Stimulated activated CD4-positive, alpha-beta T cell treated with anti-CD3 and anti-CD28 coated beads, Interleukin-12 subunit alpha, Interleukin-12 subunit beta, amount 100 ng/mL, for 24 hours (primary cell): ENCODE measurements at places on chromosomes 16 and 17.

DNA sequence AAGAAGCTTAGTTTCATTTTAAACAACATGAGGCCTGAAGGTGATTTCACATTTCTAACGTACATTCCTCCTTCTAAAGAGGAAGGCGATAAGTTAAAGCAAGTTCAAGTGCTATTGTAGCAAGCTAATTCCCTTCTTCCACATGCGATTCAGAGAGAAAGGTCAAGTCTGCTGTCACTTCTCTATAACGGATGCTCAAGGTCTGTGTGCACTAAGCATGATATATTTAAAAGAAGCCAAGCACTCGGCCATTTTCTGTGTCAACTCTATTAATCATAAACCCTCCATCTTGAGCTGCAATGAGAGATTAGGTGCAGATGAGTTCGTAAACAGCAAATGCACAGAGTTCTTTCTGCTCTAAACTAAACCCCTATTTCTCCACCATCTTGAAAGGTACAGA is 568.8 kb upstream of the ZFHX3 start:
- DNase-seq: no peak

GRCh38 chr17:44655983-44656710 is at the start of gene MEIOC:
MEIOC (plus strand) TSS chr17:44656468; CDS start chr17:44656614, 146 bp downstream.
- DNase-seq: no peak

- no peak for DNase-seq
Observed at GRCh38 chr17:73495641-73496040, 148.6 kb downstream of the SDK2 start.

GRCh38 chr17:36205637-36206485 is 5.0 kb upstream of the CCL4L2 start:
- no peak for DNase-seq

GRCh38 chr16:1122398-1122765 is 26.3 kb upstream of the C1QTNF8 start:
- no peak for DNase-seq

DNA sequence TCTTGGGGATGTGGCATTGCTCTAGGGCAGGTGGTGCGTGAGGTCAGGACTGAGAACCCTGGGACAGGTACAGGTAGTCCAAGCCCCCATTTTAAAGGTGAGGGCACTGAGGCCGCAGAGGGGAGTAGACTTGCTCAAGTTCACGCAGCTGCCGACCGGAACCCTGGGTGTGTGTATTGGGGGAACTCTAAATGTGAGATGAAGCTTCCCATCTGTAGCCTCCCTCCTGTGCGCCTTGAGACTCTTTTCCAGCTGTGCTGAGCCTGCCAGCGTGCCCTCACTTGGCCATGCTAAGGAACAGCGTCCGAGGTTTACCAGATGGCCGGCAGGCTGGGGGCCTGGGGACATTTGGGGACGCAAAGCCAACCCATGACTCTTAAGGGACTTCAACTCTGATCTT is 79.0 kb upstream of the CDC42EP4 start:
- no peak for DNase-seq

DNA sequence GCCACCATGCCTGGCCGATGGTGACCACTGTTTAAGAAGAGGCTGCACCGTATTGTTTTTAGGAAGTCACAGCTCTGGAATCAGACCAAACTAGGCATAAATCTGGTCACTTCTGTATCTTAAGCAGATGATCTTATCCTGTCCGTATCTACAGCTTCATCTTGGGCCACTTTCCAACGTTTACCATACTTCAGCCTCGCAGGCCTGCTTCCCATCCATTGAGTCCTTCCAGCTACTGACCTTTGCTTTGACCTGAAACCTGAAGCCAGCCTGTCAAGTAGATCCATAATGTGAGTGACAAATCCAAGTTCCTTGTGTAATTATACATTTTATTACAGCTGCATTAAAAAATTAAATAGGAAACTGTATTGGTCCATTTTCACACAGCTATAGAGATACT is 1033.0 kb downstream of the CDH11 start:
- DNase-seq: no peak

DNA sequence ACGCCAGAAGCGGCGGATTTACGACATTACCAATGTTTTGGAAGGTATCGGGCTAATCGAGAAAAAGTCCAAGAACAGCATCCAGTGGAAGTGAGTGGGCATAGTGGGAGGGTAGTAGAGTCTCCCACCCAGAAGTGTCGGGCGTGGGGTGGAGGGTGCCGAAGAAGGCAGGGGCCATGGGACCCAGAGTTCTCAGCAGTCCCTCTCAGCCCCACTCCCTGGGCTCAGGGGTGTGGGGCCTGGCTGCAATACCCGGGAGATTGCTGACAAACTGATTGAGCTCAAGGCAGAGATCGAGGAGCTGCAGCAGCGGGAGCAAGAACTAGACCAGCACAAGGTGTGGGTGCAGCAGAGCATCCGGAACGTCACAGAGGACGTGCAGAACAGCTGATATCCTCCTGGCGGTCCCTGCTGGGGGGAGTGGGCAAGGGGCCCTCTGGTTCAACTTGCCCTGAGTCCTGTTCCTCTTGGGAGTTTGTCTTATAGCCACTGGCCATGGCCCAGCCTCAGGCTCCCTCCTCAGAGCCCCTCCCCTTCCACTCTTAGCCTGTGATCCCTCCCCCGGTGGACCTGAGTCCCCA is 916 bp downstream of the E2F4 start:
- no peak for DNase-seq

GRCh38 chr17:45935710-45936509 is 41.6 kb downstream of the MAPT start:
- no peak for DNase-seq

GRCh38 chr17:59510611-59511010 is 54.8 kb upstream of the DHX40 start:
- no peak for DNase-seq

DNA sequence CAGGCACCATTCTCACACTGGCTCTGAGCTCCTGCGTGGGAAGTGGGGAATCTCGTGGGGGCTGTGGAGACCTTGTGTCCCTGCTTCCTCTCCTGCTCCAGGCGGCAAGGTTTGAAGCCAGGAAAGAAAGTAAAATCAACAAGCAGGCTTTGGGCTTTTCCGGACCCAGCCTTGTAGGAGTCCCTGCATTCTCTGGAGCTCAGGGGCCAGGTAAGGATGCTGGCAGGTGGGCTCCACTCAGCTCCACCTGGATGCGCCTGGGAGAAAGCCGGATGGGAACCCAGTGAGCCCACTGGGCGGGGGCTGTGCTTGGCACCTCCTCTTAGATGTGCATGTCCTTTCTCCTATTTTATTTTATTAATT is 362.5 kb downstream of the SEC14L1 start:
- no peak for DNase-seq

GRCh38 chr17:4233668-4234258 is 30.0 kb downstream of the ANKFY1 start:
- no peak for DNase-seq

DNA sequence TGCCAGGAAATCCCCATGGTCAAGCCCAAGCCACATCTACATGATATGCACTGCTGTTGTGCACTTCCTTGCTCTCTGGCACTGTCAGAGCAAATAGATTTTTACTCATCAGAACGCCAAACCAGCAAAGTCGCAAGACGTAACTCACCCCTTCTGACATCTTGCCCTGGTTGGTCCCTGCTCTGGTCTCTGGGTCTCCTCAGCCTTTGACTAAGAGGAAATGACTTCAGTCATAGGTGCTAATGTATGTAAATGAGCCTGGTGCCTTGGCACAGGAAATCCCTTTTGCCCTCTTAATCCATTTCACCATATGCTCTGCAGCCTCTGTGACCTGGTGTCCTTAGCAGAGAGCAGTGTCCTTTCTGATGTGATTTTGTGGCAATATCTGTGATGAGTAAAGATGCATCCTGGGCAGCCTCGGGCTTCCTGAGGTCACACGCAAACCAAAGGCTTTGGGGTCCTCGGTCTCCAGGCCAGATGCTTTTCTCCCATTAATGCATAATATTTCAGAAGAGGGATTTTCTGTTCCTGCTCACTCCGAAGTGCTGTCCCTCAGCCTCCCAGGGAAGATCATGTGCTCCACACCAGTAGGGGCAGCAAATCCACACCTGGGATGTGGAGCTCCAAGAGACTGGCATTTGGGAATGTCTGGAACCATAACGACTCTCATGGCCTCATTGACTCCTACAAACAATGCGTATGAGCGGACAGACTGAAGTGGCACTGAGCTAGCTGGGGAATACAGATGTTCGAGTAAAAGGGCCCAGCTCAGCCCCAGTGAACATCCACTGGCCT is 66.9 kb downstream of the GP2 start:
- DNase-seq: no peak

- DNase-seq: peak; percentile 5
Observed at GRCh38 chr17:55421179-55421934, at the start of gene MMD. MMD (minus strand) TSS chr17:55421835; CDS start chr17:55421695, 140 bp downstream.

DNA sequence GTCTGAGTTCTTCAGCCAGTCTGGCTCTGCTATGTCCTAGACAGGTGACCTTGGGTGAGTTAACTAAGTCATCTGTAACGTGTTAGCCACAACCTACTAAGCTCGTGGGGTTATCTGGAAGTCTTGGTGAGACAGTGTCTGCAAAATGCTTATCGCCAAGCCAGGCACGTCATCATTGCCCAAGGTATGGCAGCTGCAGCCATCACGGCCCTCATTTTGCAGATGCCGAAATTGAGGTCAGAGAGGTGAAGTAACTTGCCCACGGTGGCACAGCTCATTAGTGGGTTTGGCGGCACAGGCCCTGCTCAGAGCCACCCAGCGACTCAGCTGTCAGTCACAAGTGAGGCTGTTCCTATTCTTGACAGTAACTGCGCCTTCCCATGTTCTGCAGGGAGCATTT is 79.8 kb downstream of the CMIP start:
- no peak for DNase-seq

GRCh38 chr16:24685539-24686432 is 43.7 kb upstream of the TNRC6A start:
- no peak for DNase-seq

- DNase-seq: no peak
Observed at GRCh38 chr17:76369804-76370203, 14.6 kb upstream of the SPHK1 start.

- DNase-seq: no peak
Observed at GRCh38 chr17:81271226-81271625, 23.9 kb downstream of the SLC38A10 start.

DNA sequence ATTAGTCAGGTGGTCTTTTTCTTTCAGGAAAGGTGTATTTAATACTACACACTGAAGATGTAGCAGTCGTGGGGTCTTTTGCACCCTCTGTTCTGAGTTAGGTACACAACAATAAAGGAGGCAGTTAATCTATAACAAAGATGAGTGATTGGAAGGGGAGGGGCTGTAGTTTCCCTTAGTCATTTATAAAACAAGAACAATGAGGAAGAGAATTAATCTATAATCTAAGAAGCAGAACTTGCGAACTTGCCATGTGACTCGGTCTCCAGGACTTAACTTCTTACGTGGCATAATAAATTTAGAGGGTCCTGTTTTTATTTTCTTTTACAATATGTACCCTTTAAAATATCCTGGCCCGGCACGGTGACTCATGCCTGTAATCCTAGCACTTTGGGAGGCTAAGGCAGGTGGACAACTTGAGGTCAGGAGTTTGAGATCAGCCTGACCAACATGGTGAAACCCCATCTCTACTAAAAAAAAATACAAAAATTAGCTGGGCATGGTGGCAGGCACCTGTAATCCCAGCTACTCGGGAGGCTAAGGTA is 8.6 kb upstream of the APPBP2 start:
- no peak for DNase-seq

DNA sequence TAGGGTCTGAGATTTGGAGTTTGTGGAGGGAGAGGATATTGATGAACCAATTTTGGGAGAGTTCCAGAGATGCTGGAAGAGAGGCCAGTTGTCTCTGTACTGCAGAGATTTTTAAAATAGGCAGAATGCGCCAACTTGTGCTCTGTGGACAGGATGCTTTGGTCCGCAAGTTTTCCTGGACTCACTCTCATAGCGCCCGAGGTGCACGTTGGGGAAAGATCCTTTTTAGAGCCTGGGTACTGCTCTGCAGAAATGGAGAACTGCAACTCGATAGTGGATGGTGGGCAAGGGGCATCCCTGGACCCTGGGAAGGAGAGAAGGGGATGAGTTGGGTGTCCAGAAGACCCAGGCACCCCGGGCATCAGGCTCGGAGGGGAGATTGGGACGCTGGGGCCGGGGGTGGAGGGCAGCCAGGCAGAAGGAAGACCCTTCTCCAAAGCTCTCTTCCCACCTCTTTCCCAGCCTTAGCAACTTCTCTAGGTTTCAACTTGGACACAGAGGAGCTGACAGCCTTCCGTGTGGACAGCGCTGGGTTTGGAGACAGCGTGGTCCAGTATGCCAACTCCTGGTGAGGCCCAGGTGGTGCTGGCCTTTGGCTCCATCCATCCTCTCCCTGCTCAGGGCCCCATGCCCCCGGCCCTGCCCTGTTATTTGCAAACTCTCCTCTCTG is 590 bp downstream of the ITGAX start:
- no peak for DNase-seq

- no peak for DNase-seq
Observed at GRCh38 chr17:14203388-14203787, 33.3 kb downstream of the CDRT15 start.

DNA sequence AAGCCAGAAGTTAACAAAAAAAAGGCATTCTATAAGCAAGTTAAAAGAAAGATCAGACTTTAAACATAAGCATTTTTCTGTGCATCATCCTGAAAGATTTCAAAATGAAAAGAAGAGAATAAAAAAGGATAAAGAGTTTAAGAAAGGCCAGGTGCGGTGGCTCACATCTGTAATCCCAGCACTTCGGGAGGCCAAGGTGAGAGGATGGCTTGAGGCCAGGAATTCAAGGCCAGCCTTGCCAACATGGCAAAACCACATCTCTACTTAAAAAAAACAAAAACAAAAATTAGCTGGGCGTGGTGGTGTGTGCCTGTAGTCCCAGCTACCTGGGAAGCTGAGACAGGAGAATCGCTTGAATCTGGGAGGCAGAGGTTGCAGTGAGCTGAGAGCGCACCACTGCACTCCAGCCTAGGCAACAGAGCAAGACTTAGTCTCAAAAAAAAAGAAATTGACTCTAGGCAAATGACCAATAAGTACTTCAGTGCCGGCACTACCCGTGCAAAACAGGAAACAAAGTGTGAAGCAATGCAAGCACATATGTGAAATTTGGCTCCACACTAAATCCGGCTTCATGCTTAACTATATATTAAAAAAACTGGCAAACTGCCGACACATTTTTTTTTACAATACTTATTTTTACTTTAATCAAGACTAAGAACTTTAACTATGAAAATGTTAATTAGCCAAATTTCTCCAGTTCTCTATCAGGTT is 83.2 kb upstream of the C17orf78 start:
- no peak for DNase-seq

- no peak for DNase-seq
Observed at GRCh38 chr16:50440531-50440930, 71.7 kb upstream of the BRD7 start.

GRCh38 chr17:18093616-18094408 is 6.1 kb downstream of the DRG2 start:
- no peak for DNase-seq

DNA sequence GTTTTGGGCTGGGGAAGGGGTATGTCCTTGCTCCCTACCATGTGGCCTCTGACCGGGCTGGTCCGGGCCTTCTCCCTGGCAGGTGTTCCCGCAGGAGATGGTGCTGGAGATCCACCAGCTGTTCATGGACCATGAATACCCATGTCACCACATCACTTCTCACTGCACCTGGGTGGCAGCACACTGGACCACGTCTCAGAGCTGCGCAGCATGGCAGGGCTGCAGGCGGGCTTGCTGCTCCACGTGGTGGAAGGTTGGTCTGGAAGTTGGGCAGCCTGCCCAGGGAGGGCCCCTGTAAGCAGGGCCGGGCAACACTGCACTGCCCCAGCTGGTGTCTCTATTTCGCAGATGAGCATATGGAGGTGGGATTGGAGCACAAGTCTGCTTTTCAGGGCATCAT is 169.5 kb upstream of the ZNF267 start:
- DNase-seq: no peak

GRCh38 chr16:48003206-48003907 is 152.4 kb downstream of the ABCC12 start:
- DNase-seq: no peak

- DNase-seq: no peak
Observed at GRCh38 chr17:21376081-21376758, at the start of gene KCNJ12. KCNJ12 (plus strand) TSS chr17:21376357; CDS start chr17:21415343, 38,986 bp downstream.
